Activated CD8-positive, alpha-beta memory T cell treated with anti-CD3 and anti-CD28 coated beads for 1 hour (primary cell): ENCODE measurements at places on chromosomes 13 and 19.

GRCh38 chr13:34340534-34340933 lies 522.6 kb downstream of the RFC3 start:
- no peak for DNase-seq

- no peak for DNase-seq
Measured at GRCh38 chr13:96450326-96451020, 360.6 kb downstream of the HS6ST3 start.

DNA sequence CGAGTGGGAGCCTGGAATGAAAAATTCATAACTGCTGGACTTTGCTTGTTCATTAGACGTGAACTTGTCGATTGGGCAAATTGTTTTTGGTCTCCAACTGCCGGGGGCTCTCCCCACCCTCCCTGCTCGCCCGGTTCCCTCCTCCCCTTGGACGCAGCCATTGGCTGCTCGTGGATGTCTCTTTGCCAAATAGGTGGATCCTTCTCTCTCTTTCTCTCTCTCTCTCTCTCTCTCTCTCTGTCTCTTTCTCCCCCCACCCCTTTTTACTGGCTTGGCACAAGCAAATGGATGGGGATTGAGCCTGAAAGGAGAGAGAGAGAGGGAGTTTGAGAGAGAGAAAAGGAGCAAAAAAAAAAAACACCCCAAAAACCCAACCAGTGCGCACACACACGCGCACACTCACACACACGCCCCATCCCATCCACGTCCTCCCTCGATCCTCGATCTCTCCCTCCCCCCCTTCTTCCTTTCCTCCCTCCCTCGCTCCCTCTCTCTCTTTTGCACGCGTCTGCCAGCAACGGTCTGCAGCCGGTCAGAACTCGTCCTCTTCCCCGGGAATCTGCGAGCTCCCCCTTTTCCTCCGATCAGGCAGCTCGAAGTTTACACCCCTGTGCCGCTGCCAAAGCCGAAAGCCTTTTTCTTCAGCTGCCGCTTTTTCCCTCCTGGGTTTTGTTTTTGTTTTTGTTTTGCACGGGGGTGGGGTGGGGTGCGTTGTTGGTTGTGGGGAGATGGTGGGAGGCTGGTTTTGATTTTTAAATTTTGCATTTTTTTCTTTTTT lies 27.8 kb downstream of the NFIX start:
- no peak for DNase-seq

- DNase-seq: no peak
Measured at GRCh38 chr19:35905178-35905727, 2.8 kb downstream of the TYROBP start.

- no peak for DNase-seq
Measured at GRCh38 chr13:98892821-98893220, 85.0 kb downstream of the DOCK9 start.

DNA sequence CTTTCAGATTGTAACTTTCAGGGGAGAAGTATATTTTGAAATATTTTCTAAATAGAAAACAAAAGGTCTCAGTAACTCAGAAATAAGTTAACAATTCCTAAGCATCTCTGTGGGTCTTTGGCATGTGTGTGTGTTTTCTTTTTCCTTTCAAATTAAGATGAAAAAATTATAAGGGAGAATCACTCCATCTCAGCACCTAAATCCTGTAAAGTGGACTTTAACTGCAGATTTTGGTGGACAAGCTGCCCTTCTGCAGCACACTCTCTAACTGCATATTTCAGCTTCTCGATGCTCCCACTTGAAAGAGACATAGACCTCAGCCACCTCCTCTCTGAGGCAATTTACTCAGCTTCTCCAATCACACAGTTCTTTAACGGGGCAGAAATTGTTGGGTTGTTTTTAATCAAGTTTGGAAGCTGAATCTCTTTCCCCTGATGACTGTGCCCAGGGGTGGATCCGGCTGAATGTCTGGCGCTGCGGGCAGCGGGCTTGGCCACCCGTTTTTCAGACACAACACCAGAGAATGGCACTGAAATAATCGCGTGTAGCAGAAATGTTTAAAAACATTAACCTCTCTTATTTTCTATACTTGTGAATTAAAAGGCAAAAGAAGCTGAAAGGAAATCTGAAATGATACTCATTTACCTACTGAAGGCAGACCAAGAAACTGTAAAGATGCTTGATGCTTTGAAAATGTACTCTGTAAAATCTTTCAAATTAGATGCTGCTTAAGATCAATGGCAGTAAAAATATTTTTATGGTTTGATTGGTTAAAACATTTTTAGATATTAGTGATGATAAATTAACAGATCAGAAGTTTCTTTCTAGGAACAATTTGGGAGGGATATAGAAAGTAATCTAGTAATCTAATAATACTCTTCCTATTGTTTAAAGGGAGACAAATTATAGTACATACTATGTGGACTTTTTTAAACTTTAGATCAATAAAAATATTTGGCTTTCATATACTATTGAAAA lies 12.4 kb downstream of the ZIC2 start:
- no peak for DNase-seq

- DNase-seq: no peak
Measured at GRCh38 chr13:45674908-45675307, 27.2 kb upstream of the CBY2 start.
